ENCODE measurements at places on chromosomes 6 and 20.

DNA sequence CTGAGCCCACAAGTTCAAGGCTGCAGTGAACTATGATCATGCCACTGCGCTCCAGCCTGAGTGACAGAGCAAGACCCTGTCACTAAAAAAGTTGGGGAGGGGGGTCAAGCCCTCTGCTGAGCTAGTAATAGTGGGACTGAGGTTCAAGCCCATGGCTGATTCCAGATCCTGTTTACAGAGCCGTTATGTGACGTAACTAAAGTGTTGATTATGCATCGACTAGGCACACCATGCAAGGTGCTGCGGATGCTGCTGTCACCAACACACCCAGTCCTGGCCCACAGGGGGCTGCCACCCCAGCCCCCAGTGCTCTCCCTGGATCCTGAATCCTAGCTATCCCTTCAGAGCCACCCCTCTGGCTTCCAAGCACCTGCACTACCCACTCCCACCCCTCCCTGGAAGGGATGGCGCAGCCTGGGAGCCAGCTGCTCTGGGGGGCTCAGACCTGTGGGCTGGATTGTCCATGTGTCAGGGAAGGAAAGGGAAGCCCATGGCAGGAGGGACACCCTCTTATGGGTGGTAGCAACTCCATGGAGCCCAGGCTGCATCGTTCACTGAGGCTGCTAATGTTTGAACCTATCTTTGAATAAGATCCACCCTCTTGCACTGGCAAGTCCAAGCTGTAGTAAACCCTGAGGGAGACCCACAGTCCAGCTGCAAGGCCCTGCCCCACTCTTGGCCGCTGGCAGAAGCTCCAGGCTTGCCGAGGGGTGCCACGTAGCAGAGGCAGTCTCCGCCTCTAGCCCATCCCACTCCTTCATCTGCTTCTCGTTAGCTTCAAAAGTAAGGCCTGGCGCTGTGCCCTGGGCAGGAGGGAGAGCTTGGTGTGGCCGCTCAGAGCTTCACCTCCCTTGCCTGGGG, 95.0 kb downstream of the SNX5 start:
- peak; percentile 94 for DNase-seq

GRCh38 chr6:56490993-56491392, 151.7 kb downstream of the DST start:
- DNase-seq = peak; percentile 53

DNA sequence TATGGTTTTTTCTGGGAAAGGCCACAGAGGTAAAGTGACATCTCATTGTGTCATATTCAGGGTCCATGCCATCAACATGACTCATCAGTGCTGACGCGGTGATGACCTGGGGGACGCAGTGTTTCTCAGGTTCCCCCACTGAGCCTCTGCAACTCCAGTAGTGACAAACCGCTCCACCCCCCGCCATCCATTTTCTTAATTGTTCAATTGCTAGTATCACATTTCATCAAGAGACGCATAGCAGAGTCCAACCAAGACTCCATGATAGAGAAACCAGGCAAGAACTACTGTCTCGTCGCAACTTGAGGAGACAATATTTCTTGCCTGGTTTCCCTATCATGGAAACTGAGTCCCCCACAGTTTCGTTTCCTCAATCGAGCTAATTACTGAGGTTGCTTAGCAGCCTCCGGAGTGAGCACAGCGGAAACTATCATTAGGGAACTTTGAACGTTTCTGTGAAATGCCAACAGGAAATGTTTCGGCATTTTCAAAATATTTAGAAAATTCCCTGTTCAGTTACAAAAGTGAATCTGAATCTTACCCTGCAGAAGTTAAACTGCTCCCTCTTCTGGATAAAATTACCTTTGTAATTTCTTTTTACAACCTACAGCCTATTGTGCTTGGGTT, 12.2 kb upstream of the SERPINB1 start:
- peak; percentile 82 for DNase-seq

- DNase-seq = no peak
These were observed 19.7 kb upstream of the GSTA4 start for GRCh38 chr6:53014744-53015143.

GRCh38 chr6:157410045-157410444, 29.1 kb downstream of the ZDHHC14 start:
- peak; percentile 33 for DNase-seq

DNA sequence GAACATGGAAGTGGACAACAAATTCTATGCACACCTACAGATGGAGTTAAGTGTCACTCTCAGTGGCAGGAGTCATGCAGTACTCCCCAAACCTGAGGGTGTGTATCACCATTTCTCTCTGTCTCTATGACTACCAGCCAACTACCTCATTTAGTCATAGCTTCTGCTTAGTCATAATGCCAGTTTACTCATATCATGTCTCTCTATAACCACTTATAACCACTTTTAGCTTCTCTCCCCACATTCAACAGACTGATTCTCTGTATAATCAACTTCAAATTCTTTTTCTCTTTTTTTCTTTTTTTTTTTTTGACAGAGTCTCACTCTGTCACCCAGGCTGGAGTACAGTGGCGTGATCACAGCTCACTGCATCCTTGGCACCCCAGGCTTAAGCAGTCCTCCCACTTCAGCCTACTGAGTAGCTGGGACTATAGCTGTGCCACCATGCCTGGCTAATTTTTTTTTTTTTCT, 13.8 kb upstream of the GTF3C6 start:
- DNase-seq = peak; percentile 86

- no peak for DNase-seq
These were observed 18.3 kb downstream of the SERPINB9 start for GRCh38 chr6:2884804-2885203.

- no peak for DNase-seq
These were observed 6.1 kb downstream of the FBXO5 start for GRCh38 chr6:152976749-152977148.

DNA sequence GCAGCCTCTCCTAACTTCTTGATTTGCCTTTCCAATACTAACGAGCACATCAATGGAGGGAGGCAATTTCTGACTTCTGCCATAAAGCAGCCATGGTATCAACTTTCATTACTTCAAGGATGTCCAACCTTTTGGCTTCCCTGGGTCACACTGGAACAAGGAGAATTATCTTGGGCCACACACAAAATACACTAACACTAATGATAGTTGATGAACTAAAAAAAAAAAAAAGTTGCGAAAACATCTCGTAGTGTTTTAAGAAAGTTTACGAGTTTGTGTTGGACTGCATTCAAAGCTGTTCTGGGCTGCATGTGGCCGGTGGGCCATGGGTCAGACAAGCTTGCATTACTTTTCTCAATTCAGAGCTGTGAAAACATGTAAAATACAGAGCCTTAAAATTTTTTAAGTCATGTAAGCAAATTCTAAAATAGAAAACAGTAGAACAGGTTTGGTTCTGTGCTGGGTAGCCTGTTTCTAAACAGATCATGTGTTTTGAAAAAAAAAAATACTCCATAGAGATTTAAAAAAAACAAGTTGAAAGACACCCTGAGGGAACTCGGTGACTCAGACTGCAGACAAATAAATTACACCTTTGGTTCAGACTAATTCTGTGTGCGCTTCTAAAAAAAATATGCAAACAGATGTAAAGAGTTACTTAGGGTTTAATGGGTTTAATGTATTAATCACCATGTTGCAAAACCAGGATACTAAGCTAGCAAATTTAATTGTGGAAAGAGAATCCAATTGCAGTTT, 43.6 kb upstream of the SLC22A23 start:
- DNase-seq = peak; percentile 84

GRCh38 chr6:27143474-27144026, 104.0 kb upstream of the PRSS16 start:
- DNase-seq = no peak

GRCh38 chr6:143976806-143977349, 31.2 kb downstream of the PLAGL1 start:
- DNase-seq = no peak

DNA sequence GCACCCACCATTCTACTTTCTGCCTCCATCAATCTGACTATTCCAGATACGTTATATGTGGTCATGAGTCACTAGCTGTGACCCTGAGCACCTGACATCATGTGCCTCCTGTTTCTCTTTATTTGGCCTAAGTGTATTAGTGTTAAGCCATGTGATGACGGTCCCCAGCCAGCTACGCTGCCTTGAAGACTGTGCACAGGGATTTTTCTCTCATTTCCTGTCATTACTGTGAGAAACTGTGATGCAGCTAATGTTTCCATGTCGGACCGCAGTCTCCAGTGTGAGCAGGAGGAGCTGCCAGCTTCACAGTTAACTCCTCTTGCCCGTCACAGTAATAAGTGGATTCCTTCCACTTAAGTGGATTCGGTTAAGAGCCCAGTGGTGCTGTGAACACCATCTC, 9.9 kb upstream of the SPATS1 start:
- DNase-seq = peak; percentile 2

DNA sequence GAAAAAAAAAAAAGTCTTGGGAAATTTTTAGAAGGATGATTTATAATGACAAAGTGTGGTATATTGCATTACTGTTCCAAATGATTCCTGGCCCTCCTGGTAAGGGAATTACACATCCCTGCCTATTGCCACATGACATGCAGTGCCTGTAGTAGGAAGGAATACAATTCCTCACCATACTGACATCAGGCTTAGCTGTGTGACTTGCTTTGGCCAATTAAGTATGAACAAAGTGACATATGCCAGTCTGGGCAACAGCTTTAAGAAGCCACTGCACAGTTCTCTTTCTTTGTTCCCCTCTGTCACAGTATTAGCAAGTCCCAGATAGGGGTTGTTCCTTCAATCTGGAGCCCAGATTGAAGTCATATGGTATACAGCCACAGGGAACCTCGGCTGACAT, 100.5 kb downstream of the KIF13A start:
- DNase-seq = no peak

GRCh38 chr6:135311446-135312200, 130.5 kb downstream of the MYB start:
- no peak for DNase-seq

- no peak for DNase-seq
These were observed 154.0 kb downstream of the ID4 start for GRCh38 chr6:19991176-19991575.

- peak; percentile 92 for DNase-seq
These were observed 45.4 kb downstream of the SSR1 start for GRCh38 chr6:7267466-7268091.

DNA sequence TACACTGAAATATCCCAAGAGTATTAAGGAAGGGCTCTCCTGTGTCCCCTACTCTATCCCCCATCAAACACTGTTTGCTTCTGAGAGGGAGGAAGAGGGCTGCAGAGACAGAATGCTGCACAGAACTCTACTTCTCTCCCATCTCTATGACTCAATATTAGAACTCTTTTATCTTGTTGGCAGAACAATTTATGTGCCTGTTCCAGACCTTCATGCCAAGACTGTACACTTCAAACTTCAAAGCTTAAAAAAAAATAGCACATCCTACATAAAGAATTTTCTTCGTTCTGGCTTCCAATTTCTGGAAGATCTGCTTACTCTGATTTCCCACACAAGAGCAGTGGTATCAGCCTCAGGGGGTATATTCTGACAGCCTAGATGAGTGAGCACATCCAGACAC, 19.6 kb upstream of the GPR63 start:
- DNase-seq = no peak

DNA sequence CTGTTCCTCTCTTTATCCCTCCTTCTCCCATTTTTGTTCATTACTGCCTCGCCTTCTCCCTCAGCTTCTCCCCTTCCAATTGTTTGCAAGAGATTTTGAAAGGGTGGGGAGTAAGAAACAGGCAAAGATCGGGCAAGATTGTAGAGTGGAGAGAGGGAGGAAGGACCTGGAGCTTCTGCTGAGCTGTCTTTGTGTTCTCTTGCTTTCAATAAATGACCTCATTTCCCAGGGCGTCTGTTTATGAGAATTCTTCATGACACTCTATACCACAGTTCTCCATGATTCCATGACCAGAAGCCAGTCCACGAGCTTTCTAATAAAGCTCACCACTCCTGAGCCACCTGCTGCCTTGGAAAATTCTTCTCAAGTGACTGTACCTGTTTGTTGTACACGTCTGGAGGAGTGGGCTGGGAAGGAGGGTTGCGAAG, 50.0 kb upstream of the PLEKHG1 start:
- peak; percentile 17 for DNase-seq

GRCh38 chr6:16764188-16764950, 3.1 kb upstream of the ATXN1 start:
- peak; percentile 78 for DNase-seq

- no peak for DNase-seq
These were observed 55.7 kb downstream of the GNAS start for GRCh38 chr20:58908221-58908620.

- DNase-seq = no peak
These were observed 34.7 kb downstream of the HM13 start for GRCh38 chr20:31548820-31549512.

DNA sequence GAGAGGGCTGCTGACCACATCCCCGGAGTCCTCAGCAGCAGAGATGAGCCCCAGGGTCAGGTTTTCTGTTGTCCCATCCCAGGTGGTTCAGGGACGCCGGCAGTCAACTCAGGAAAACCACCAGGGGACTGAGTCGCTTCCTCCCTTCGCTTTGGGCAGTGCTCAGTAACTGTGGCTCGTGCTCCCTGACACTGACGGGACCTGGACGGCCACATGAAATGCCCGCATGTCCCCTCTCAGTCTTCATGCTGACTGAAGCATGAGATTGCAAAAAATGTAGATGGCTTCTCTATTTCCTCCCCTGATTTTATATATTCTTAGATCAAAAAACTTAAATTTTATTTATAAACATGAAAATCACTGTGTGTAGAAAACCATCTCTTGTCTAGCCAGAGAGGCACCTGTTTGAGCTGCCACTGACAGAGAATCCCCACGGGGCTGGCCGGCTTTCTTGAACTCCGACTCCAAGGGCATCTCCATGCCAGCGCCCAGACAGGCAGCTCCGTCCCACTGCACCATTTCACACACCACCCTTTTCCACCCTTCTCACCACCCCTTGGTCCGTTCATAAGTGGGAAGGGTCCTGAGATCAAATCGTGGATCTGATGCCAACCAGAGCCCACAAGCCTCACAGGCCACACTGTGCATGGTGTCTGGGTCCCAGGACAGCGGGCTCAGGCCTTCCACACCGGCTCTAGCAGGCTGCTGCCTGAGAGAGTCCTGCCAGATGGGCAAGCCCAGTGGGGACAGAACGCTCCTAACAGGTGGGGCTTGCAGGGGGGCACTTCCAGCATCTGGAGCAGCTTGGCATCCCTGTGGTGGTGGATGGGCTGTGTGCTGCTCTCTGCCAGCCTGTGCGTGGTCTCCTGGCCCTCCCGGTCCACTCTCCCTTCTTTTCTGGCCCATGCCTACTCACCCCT, 98.2 kb downstream of the SMOC2 start:
- DNase-seq = no peak

DNA sequence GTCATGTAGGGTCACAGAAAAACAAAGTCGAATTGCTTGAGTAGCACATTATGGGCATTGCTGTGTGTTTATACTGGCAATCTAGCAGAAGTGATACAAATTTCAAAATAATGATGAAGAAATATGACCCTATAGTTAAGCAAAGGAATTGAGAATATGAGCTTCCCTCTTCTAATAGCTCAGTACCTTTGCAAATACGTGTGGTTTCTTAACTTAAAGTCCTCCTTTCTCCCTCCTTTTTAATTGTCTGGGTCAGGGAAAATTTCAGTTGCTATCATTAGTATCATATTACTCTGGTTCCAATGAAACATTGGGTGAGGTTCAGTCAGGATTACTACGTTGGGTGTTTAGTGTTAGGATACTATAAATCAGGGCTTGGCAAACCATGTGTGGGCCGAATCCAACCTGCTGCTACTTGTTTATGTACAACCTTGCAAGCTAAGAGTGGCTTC, 166.8 kb upstream of the CARMIL1 start:
- DNase-seq = no peak

All from astrocyte of the spinal cord (primary cell).